Dermis blood vessel endothelial cell (primary cell): ENCODE measurements at places on chromosomes 5 and 9.
A peak's percentile ranks its signal among the peaks of the same experiment; 100 is the strongest.

DNA sequence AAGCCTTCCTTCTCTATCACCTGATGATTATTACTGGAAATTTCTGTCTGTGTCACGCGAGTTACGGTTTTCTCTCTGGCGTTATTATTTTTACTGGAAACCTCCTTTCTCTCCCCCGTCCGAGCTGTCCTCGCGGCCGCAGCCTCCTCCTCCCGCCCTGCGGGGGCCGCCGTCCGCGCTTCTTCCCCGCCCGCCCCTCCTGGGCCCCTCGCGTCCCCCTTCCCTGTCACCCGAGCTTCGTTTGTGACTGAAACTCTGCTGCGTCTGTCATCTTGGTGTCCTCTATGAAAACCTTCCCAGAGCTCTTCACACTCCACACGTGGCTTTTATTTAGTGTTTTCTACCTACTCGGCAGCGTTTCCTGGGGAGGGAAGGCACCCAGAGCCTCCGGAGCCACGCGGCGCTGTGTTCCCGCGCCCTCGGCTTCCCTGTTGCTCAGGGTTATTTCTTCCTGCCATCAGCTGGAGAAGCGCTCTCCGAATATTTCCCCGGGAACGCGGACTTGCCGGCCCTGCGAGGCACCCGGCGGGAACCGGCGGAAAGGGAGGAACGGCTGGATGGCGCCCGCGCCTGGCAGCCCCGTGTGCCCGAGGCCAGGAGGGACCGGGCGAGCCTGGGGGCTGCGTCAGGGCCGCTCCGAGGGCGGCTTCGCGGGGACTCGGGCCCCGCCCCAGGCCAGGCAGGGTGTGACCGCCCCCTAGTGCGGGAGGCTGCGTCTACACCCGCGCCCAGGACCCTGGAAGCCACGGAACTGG, 33.9 kb downstream of the TRIP13 start:
- peak; percentile 53 for DNase-seq

DNA sequence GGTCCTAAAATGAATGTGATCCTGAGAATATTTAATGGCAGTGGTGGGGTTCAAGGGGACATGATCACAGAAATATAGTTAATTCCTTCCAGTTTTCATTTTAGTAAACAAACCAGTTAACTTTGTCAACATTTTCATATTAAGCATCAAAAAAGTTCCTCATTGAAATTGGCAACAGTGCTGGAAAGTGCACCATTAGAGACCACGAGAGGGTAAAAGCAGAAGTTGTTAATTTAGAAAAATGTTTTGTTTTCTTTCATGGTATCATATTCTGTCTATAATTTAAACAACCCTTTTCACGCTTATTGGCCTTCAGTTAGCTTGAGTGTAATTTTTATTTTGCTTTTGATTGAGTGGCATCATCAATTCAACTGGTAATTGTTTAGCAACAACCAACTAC, 11.9 kb downstream of the GIN1 start:
- no peak for DNase-seq

- no peak for DNase-seq
These were observed 1302.7 kb downstream of the EFNA5 start for GRCh38 chr5:106368021-106368420.

DNA sequence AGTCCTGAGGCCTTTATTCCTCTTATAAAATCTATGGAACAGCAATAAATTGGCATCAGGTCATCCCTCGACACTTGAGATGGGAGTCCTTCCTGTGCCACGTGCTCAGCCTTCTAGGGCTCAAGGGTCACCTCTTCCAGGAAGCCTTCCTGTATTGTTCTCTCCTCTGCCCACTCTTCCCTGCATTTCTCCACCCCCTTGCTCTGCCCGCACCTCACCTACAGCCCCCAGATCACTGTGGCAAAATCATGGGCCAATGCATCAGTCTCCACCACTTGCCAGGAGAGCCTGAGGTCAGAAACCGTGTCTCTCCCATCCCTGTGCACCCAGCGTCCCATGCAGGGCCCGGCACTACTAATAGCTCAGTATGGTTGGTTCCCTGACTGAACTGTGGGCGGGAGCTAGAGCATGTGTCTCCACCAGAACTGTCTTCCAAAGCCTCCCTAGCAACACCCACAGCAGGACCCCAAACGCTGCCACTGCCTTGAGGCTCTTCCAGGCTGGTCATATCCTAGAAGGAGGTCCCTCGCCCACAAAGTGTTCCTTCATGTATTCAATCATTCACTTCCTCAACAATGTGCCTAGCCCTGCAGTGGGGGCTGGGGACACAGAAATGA, 13.5 kb downstream of the DUSP1 start:
- peak; percentile 31 for DNase-seq

DNA sequence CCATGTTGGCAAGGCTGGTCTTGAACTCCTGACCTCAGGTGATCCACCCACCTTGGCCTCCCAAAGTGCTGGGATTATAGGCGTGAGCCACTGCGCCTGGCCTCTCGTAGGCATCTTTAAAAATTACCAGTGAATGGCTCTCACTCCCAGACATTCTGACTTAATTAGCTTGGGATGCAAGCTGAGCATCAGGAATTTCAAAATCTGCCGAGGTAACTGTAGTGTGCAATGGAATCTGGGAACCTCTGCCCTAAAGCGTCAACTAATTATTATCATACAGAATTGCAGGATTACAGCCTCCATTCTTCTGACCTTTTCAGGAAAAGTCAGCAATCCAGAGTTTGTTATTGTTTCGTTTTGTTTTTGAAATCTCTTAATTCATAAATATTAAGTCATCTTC, 213.4 kb upstream of the DMAC1 start:
- no peak for DNase-seq

- no peak for DNase-seq
These were observed 27.0 kb upstream of the COL15A1 start for GRCh38 chr9:98916660-98917059.

DNA sequence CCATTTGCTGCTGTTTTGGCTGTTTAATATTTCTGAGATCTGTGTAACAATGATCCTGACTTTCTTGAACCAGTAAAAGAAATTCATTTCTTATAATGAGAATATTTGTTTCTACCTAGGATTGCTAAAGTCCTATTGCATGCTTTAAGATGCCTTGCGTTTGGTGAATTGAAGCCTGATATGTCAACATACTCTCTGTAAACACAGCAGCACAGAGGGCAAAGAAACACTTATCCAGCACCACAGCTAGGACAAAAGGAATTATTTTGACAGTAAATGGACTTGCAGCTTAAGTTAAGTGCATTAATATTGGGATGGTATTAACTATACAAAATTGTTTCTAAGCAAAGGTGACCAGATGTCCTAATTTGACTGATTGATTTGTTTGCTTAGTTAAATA, 2031.2 kb upstream of the CDH6 start:
- no peak for DNase-seq

DNA sequence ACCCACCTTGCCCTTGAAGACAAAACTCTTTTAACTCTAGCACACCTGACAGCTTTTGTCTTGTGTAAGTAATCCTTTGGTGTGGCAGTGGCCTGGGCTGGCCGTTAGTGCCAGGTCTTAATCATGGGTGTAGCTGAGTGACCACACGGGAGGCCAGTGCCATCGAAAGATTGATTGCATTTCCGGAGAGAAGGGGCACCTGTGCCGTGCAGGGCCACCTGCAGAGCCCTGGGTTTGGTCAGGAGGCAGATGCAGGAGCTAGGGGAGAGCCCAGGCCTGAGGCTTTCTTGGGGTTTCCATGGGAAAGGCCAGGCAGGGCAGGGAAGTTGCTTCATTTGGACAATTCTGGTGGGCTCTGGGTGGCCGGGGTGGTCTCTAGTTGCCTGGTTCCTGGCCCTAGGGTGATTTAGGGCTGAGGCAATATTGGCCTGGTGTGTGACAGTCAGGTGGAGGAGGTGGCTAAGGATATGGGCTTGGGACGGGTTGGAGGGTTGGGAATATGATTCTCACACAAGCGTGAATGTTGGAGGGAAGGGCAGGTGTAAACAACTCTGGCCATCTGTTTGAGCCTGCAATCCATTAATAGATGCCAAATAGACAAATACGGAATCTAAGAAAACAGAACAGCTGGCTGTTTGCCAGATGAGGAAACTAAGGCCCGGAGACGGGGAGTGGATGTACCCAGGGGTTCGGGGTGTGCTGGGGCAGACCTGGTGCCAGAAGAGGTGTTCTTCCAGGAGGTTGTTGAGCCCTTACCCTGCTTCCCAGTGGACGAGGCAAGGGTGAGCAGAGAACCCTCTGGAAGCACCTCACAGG, 4.6 kb downstream of the DBH start:
- DNase-seq, result no peak

DNA sequence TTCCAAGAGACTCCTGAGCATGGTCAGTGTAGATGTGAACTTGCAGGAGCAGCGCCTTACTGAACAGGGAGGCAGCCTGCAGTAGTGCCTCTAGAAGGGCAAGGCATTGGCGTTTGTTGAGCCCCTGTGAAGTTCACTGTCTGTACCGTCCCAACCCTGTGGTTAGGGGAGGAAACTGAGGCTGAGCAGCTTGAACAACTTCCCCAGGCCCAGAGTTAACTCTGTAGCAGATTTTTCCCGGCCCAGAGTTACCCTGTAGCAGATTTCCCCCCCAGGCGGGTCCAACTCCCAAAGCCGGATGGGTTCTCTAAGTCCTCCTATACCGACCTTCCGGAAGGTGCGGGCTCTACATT, 9.6 kb downstream of the LMX1B start:
- no peak for DNase-seq

DNA sequence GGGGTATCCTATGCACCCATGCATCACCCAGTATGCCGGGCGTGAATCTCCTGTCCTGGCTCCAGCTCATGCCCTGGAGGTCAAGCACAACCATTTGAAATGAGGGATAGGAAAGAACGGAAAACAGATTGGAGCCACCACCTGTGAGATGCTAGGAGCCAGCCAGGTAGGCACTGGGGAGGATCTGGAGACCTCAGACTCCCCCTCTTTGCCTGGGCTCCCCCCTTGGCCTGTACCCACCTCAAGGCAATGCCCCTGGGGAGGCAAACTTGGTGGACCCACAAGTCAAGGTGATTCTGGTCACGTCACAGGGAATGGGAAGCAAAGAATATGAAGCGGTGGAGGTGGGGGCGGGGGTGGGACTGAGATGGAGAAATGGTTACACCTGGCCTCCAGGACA, 92.6 kb downstream of the PAX5 start:
- DNase-seq, result no peak

- DNase-seq, result no peak
These were observed 443.8 kb downstream of the BNC2 start for GRCh38 chr9:16426716-16427115.

DNA sequence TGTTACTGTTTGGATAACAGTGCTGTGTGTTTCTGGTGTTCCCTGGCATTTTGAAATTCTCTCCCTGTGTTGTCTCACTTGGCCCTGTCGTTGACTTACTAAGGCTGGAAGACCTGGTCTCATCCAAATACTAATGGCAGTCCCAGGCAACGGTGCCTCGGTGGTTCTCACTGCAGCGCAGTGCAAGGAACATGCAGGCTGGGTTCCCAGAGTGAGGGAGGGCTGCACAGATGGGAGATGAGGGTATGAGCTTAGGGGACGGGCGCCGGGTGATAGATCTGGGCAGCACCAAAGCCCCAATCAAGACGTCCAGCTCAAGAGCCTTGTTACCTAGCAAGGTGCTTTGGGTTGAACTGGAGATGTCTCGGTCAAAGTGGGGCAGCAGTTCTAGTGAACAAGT, 11.0 kb downstream of the CCT5 start:
- no peak for DNase-seq

DNA sequence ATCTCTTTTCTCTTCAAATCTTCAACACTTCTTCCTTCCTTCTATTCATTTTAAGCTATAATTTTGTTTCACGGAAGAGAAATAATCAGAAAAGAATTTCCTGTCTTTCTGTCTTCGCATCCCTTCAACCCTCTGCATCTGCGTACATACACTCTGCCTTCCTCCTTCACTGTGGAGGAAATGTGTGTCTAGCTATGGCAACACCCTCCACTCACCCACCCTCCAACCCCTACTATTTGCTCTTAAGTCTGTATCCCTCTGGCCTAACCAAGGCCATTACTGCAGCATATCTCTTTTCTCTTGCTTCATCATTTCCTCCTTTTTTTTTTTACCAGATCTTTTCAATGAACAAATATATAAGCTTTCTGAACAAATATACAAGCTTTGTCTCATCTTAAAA, 105.7 kb upstream of the NUDT12 start:
- peak; percentile 75 for DNase-seq

DNA sequence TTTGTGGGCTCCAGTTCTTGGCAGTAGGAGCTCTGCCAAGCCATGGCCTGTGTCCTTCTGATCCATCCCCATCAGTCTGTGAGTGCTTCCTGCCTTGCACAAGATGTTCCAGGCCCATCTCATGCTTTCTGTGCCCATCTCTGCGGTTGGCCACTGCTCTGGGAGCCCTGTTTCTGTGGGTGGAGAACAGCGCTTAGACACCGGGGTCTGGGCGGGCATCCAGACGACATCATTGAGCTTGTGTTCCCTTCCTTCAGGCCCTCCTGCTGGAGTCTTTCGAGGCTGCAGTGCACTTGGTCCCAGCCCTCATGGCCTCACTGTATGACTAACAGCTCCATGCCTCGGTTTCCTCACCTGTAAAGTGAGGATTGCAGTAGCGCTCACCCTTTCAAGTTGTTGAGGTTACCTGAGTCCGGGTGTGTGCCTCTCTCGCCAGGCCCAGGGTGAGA, 14.9 kb upstream of the CARD19 start:
- DNase-seq, result no peak

DNA sequence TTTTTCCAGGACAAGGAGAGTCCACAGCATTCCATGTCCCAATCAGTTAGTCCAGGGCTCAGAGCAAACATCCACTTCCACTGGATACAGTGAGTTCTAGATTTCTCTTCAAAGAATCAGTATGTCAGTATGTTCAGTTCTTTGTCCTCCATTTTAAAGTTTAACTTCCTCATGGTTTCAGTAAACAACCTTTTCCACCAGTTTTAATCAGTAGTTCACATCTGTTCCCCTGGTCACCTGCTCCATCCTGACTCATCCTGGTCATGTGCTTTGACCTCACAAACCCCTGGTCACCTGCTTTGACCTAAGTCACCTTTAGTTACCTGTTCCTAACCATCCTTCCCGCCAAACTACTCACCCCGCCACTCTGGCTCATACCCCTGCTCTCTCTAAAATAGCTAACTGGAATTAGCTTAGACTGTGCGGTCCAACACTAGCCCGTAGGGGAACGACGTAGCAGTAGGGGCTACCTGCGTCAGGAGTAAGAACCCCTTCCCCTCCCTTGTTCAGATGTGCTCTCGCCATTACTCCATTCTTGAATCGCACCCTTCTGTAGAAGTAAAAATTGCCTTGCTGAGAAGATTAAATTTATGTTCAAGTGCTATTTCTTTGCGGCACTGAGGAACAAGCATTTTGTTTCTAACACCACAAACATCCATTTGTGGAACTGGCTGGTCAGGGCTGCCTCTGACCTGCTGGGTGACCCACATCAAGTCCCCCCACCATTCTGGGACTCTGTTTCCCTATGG, 5.5 kb downstream of the ENG start:
- DNase-seq, result no peak

GRCh38 chr5:120818128-120818527, 354.0 kb downstream of the PRR16 start:
- no peak for DNase-seq

DNA sequence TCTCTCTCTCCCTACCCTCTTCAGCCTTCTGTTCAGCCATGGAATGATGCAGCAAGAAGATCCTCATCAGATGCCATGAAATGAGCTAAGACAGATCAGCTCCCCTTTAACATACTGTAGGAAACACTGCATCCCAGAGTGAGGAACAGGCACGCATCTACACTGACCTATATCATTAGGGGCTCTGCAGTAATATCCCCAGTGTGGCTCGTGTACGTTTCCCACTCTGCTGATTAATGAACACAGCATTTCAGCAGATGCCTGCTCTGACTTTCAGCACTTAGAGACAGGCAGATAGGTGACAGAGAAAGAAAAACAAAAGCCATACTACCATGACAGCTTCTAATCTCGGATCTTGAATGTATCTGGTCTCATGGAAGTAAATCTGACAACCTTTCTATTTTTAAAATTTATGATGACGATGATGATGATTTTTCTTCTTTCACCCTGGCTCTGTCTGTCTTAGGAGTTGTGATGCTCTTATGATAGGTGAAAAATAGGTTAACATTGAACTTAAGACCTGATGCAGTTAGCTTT, 750.3 kb downstream of the CDH12 start:
- no peak for DNase-seq
